ENCODE measurements at places on chromosomes 11 and 22. TPM values are rescaled to one million over a fixed set of nuclear protein-coding genes. Genes with fewer than 3 reads are reported as not detected.

GRCh38 chr11:100776212-100776896 lies 89.3 kb downstream of the ARHGAP42 start:
- no peak for DNase-seq

DNA sequence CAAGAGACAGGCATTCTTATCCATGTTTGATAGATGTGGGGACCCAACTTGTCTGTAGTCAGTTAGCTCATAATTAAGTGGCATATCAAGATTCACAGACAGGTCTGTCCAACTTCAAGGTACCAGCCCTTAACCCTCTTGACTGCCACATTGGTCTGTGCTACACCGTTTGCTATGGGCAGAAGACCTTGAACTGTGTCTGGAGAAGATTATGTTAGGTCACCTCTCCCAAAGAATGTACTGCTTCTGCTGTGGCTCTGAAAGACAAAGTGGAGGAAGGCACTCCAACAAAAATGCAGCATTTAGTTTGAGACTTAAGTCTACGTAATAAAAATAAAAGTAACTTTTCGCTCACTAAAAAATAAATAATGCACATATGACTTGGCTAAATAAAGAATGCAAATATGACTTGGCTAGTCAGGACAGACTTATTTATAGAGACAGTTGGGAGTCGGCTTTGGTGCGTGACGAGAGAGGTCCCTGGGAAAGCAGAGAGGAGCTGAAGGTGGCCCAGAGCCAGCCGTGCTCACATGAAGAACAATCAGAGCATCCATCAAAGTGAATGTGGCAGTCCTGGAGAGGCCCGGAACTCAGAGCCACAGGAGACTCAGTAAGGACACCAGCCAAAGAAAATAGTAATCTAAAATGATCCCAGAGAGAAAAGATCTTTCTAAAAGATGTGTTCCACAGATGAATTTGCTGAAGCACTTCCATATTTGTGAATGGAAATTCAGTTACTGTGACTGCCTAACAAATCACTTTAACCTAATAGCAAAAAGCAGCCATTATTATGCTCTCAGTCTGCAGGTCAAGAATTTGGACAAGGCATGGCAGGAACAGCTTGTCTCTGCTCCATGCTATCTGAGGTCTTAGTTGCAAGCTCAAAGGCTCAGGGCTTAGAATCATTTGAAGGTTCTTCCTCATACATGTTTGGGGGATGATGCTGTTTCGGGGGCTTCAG lies 35.0 kb downstream of the CWC15 start:
- no peak for DNase-seq

DNA sequence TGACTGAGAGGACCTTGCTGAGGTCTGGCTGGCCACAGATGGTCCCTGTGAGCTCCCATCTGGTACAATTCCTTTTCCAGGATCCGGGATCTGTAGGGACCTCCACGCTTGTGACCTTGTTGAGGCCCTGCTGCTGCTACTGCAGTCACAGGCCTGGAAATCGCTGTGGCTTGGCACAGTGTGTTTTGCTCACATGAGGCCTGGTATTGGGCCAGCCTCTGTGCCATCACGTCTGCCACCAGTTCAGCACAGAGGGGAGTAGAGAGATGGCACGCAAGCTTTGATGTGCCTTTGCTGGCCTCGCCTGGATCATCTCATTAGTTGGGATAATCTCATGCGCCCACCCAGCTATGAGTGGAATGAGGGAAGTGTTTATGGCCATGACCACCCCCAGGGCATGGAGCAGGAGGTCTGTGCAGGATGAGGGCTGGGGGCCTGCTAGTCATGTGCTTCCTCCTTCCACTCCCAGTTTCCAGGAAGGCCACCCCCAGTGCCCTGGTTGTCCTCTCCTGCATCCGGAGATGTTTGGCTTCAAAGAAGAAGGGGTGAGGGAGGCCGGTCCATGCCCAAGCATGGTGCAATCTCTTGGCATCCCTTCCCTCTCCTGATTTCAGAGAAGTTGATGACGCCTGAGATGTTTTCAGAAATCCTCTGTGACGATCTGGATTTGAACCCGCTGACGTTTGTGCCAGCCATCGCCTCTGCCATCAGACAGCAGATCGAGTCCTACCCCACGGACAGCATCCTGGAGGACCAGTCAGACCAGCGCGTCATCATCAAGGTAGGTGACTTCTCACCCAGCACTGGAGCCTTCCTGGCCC lies 22.4 kb downstream of the DERL3 start:
- DNase-seq, result no peak

- no peak for DNase-seq
These were observed 1.7 kb downstream of the BAIAP2L2 start for GRCh38 chr22:38108561-38109319.

DNA sequence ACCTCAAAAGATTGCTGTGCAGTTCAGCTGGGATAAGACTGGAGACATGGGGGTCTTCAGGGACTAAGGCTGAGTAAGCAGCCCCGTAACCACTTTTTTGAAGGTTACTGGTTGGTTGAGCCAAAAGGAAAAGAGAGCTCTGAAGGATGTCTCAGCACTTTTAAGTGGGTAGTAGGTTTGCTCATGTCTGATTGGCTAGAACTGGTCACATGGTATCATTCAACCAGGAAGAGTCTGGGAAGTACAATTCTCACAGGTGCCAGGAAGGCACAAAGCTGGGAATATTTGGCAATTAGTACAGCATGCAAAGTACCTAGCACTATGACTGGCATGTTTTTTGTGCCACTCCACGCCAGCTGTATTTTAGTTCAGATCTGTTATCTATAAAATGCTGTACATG lies 58.1 kb downstream of the SNX19 start:
- no peak for DNase-seq

The RAB1B gene
- 139 TPM for total RNA-seq

DNA sequence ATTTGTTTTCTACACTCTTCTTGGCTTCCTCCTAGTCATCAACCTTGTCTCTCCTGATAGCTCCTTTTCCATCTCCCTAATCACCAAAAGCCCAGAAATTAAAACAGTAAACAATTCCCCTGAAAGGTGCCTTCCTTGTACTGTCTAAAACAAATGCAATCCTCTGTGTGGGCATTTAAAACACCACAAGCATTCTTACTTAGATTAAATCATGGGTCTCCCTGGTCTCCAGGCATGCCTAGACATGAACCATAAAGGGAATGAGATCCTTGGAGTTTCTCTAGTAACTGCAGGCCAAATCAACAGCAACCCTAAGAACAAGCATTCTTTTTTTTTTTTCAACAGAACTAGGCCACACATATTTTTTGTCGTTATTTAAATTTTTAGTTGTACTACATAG lies 1.9 kb downstream of the BTG4 start:
- no peak for DNase-seq

The RGL4 gene
- 4.9 TPM for total RNA-seq

The TRPC6 gene
- not detected for total RNA-seq

The RAB6A gene
- total RNA-seq, result 74.6 TPM

DNA sequence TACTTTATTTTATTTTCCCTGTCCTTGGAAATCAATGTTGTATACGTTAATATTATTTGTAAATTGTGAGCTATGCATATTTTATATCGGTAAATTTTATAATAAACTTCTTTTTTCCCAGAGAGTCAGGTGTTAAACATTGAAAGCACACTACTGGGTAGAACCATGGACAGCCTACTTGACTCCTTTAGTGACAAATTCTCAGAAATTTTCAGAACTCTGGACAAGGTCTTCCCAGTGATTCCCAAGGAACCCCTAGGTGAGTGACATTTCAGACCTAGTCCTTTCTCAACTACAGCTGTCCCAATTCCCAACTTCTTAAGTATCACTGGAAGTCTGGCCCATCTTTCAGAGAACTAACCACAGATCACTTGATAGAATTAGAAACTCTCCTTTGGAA lies 107.2 kb downstream of the RCN1 start:
- no peak for DNase-seq

DNA sequence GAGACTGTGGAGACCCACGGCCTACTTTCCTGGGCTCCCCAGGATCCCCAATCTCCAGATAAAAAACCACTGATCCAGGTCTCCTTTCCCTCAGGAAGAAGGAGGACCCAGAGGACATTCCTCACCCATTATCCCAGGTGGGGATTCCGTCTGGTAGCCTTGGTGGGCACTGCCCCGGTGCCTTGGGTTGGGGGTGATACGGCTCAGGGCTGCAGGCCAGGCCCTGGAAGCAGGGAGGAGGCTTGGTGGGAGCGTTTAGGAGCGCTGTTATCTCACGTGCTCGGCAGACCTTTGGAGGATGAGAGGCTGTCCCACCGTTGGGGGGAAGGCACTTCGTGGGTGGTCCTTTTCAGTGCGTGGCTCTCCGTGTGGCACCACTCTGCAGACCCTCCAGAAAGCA lies 926.3 kb downstream of the BRD1 start:
- no peak for DNase-seq

GRCh38 chr11:72066855-72067254 lies 13.5 kb downstream of the NUMA1 start:
- DNase-seq, result no peak

- DNase-seq, result no peak
These were observed 23.1 kb upstream of the RNASEH2C start for GRCh38 chr11:65743681-65744025.

DNA sequence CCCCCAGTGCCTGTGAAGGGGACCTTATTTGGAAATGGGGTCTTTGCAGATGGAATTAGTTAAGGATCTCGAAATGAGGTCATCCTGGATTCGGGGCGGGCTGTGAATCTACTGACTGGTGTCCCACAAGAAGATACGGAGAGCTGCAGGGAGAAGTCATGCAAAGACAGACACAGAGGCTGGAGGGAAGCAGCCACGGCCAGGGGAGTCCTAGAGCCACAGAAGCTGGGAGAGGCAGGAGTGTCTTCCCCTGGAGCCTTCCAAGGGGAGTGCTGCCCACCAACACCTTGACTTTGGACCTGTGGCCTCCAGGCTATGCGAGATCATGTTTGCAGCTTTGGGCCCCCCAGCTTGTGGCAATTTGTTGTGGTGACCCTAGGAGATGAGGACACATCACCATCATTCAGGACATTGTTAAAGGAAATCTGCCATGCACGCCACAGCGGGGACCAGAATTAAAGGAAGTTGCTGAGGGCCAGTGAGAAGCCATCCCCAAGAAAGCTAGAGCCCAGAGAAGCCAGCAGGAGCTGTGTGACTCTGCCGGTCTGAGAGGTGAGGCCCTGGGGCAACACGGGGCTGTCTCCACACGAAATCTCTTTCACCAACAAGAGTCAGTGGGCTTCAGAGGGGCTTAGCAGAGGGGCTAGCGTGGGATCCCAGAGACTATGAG lies 434.7 kb downstream of the BRD1 start:
- DNase-seq, result no peak

GRCh38 chr11:6635082-6635932 lies 16.1 kb upstream of the TPP1 start:
- DNase-seq, result no peak
